RPMI7951 (cell line): ENCODE measurements at places on chromosomes 1 and 21. TPM values are rescaled to one million over a fixed set of nuclear protein-coding genes. Genes with fewer than 3 reads are reported as not detected.
A peak's percentile ranks its signal among the peaks of the same experiment; 100 is the strongest.

DNA sequence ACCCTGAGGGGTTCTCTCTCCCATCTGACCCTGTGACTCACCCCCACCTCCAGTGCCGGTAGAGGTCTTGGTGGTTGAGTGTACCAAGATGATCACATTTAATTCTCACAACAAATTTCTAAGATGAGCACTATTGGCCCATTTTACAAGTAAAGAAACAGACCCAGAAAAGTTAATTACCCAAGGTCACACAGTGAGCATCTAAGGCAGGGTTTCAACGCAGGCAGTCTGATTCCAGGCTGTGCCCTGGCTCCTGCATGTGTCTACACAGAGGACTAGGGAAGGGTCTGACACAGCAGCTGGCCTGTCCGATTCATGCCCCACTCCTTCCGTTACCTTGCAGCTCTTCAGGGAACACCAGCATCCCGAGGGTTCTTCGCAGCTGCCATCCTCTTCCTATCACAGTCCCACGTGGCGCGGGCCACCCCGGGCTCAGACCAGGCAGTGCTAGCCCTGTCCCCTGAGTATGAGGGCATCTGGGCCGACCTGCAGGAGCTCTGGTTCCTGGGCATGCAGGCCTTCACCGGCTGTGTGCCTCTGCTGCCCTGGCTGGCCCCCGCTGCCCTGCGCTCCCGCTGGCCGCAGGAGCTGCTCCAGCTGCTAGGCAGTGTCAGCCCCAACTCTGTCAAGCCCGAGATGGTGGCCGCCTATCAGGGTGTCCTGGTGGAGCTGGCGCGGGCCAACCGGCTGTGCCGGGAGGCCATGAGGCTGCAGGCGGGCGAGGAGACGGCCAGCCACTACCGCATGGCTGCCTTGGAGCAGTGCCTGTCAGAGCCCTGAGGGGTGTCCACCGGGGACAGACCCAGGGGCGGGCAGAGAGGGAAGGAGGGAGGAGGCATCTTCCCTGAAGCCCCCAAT is 7.5 kb downstream of the NCDN start:
- DNase-seq, result no peak

DNA sequence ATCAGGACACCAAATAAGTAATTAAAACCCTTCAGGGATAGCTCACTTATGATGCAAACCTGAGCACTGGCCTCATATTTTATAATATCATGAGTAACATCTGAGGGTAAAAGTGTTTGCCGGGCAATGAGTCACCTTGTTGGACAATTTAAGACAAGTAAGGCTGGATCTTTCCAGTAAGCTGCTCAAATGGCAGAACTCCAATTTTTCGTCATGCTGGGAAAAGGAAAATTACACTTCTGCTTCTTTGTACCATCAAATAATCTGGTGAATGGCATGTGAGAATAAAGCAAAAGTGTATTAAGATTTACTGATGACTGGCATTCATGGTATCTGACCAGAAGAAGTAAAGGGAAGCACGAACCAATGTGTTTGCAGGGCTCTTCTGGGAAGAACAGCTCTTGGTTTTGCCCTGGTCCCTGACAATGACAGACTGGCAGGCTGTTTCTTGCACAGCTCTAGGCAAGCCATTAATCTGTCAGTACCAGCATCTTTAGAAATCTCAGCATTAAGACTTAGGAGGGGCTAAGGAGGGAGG is 392.2 kb downstream of the VAV3 start:
- DNase-seq, result peak; percentile 14

The LAD1 gene
- not detected in 2 replicates for total RNA-seq

GRCh38 chr1:170698301-170699275 is 34.7 kb downstream of the PRRX1 start:
- DNase-seq, result peak; percentile 58
